GM12878 (cell line): ENCODE measurements at places on chromosomes 7 and 10. TPM values are rescaled to one million over a fixed set of nuclear protein-coding genes. Genes with fewer than 3 reads are reported as not detected.

PPP1R17 gene
- 0.09 and 0.19 TPM in 2 replicates for polyA plus RNA-seq

GRCh38 chr7:424961-425793 lies 94.5 kb downstream of the PDGFA start:
- no peak for DNase-seq
- H3K36me3 ChIP-seq, result no peaks in the 10 kb centered on the region
- no peak overlapping the region for H3K4me3 ChIP-seq
- H3K27me3 ChIP-seq, result no peaks in the 10 kb centered on the region
- no peak overlapping the region for H3K27ac ChIP-seq

GRCh38 chr10:92574548-92575261 lies 812 bp upstream of the IDE start:
- H3K36me3 ChIP-seq, result no peaks in the 10 kb centered on the region
- no peaks in the 10 kb centered on the region for H3K27me3 ChIP-seq
- DNase-seq, result no peak
- H3K4me1 ChIP-seq, result peaks cover 4% of the 10 kb centered on the region; the same call in 1 of the 2 replicates

- no peak for DNase-seq
- no peak overlapping the region for H3K4me3 ChIP-seq
- H3K36me3 ChIP-seq, result no peaks in the 10 kb centered on the region
Observed at GRCh38 chr7:159035571-159036073, 109.0 kb downstream of the VIPR2 start.

DNA sequence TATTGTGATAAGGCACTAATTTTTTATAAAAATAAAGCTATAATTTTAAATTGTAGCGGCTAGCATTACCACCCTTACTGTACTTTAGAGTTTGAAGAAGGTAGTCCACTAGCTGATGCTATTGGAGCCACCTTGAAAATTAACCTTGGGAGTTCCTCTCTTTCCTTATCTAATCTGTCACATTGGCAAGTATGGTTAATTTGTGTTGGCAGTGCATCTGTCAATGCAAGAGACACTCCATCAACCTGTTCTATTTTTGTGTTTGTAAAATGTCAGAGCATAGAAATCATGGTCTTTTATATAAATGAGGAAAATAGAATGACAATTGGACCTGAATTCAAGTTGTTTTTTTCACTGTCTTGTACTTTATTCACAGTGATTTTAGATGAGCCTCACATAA lies 20.5 kb downstream of the GLCCI1 start:
- H3K4me1 ChIP-seq, result peaks cover 6% of the 10 kb centered on the region; the same call in 1 of the 2 replicates
- H3K27ac ChIP-seq, result no peak overlapping the region
- H3K36me3 ChIP-seq, result no peaks in the 10 kb centered on the region
- no peaks in the 10 kb centered on the region for H3K27me3 ChIP-seq
- no peak overlapping the region for H3K4me3 ChIP-seq

DRGX gene
- polyA plus RNA-seq, result not detected in 2 replicates

- H3K4me3 ChIP-seq, result no peak overlapping the region
- no peaks in the 10 kb centered on the region for H3K27me3 ChIP-seq
- H3K36me3 ChIP-seq, result no peaks in the 10 kb centered on the region
- DNase-seq, result no peak
- no peaks in the 10 kb centered on the region for H3K4me1 ChIP-seq
Observed at GRCh38 chr10:84933402-84933801, 605.0 kb downstream of the CCSER2 start.

DNA sequence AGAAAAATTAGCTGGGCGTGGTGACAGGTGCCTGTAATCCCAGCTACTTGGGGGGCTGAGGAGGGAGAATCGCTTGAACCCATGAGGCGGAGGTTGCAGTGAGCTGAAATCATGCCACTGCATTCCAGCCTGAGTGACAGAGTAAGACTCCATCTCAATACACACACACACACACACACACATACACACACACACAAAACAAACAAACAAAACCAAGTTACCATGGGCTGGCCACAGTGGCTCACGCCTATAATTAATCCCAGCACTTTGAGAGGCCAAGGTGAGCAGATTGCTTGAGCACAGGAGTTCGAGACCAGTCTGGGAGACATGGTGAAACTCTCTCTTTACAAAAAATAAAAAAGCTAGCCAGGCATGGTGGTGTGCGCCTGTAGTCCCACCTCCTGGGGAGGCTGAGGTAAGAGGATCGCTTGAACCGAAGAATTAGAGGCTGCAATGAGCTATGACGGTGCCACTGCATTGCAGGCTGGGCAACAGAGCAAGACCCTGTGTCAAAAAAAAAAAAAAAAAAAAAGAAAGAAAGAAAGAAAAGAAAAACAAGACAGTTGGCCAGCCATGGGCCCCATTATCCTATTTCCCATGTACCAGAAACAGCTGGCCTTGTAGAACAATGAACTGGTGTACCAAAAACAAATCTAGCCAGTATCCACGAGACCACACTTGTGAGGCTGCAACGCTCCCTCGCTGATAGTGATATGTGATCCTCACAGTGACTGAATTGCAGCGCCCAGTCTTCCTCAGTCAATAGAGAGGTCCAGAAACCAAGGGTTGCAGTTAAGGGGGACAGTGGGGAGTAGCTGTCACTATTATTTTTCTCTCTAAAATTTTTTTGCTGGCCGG lies 6.6 kb upstream of the AGFG2 start:
- no peak for DNase-seq
- H3K4me3 ChIP-seq, result no peak overlapping the region
- peaks cover 10% of the 10 kb centered on the region for H3K4me1 ChIP-seq
- no peaks in the 10 kb centered on the region for H3K27me3 ChIP-seq
- no peaks in the 10 kb centered on the region for H3K36me3 ChIP-seq

DNA sequence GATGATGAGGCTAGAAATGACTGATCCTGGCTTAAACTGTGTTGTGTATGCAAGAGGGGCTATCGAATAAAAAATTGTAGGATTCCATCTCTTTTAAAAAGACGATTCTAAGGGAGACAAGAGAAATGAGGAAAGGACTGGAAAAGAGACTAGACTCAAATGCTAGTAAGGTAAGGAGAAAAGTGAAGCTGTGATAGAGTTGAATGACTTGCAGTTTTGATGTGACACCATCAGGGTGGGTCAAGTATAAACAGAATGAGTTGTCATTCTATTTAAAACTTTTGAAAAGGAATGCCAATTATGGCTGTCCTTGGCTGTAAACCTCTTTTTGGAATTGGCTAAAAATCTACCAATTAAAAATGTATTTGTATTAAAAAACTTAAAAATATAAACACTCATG lies 184.5 kb upstream of the PHF14 start:
- no peak overlapping the region for H3K4me3 ChIP-seq
- H3K27me3 ChIP-seq, result no peaks in the 10 kb centered on the region
- H3K36me3 ChIP-seq, result no peaks in the 10 kb centered on the region
- H3K4me1 ChIP-seq, result no peaks in the 10 kb centered on the region
- DNase-seq, result no peak

DNA sequence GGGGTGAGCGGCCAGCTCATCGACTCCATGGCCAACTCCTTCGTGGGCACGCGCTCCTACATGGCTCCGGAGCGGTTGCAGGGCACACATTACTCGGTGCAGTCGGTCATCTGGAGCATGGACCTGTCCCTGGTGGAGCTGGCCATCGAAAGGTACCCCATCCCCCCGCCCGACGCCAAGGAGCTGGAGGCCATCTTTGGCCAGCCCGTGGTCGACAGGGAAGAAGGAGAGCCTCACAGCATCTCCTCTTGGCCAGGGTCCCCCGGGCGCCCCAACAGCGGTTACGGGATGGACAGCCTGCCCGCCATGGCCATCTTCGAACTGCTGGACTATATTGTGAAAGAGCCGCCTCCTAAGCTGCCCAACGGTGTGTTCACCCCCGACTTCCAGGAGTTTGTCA lies 17.4 kb upstream of the TSPAN33 start:
- H3K27ac ChIP-seq, result no peak overlapping the region
- DNase-seq, result no peak
- H3K4me1 ChIP-seq, result peaks cover 18% of the 10 kb centered on the region
- H3K36me3 ChIP-seq, result no peaks in the 10 kb centered on the region
- no peak overlapping the region for H3K4me3 ChIP-seq

GRCh38 chr7:5452937-5453540 lies 29.4 kb upstream of the TNRC18 start:
- no peak overlapping the region for H3K27ac ChIP-seq
- H3K4me1 ChIP-seq, result no peaks in the 10 kb centered on the region; the same call in 1 of the 2 replicates
- H3K36me3 ChIP-seq, result no peaks in the 10 kb centered on the region

- no peaks in the 10 kb centered on the region for H3K36me3 ChIP-seq
- no peak for DNase-seq
- H3K4me1 ChIP-seq, result no peaks in the 10 kb centered on the region
- H3K4me3 ChIP-seq, result no peak overlapping the region
- no peak overlapping the region for H3K27ac ChIP-seq
Observed at GRCh38 chr7:87541648-87542047, 59.0 kb downstream of the ABCB1 start.

OR2A12 gene
- not detected in 2 replicates for polyA plus RNA-seq

MMP21 gene
- polyA plus RNA-seq, result 0.09 and 0.24 TPM in 2 replicates

GRCh38 chr7:50960621-50961310 lies 178.1 kb upstream of the GRB10 start:
- no peak overlapping the region for H3K4me3 ChIP-seq
- H3K27me3 ChIP-seq, result no peaks in the 10 kb centered on the region
- H3K36me3 ChIP-seq, result no peaks in the 10 kb centered on the region
- no peak overlapping the region for H3K27ac ChIP-seq
- DNase-seq, result no peak

DNA sequence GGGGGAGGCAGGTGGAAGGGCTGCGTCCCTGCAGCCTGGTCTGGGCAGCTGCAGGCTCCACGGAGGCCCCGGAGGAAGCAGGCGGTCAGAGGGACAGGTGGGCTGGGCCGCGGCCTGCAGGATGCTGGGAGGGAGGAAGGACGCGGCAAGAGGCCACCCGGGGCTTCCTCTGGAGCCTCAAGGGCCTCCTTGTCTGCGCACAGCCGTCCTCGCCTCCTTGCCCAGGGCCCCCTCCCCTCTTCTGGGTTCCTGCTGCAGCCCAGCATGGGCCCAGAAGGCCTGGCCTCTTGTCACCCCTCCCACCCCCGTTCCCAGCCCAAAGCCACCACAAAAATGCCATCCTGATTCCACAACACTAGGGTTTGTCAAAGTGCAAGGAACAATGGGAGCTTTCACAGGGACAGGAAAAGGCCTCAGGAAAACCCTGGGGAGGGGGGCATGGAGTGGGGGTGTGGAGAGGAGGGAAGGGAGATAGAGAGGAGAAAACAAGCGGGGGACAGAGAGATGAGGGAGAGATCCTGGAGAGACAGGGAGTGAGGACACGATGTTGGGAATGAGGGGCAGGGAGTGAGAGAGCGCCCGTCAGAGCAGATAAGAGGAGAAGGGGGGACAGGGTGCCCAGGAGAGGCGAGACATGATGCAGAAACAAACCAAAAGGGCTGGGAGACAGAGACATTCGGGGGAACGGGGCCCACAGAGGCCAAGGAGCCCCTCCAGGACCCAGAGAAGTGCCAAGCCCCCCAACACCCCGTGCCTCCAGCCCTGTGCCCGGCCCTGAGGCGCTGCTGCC lies 41.8 kb downstream of the ZCCHC24 start:
- H3K4me3 ChIP-seq, result no peak overlapping the region
- DNase-seq, result no peak
- H3K27me3 ChIP-seq, result no peaks in the 10 kb centered on the region; the same call in 1 of the 2 replicates
- no peak overlapping the region for H3K27ac ChIP-seq
- H3K4me1 ChIP-seq, result no peaks in the 10 kb centered on the region

DNA sequence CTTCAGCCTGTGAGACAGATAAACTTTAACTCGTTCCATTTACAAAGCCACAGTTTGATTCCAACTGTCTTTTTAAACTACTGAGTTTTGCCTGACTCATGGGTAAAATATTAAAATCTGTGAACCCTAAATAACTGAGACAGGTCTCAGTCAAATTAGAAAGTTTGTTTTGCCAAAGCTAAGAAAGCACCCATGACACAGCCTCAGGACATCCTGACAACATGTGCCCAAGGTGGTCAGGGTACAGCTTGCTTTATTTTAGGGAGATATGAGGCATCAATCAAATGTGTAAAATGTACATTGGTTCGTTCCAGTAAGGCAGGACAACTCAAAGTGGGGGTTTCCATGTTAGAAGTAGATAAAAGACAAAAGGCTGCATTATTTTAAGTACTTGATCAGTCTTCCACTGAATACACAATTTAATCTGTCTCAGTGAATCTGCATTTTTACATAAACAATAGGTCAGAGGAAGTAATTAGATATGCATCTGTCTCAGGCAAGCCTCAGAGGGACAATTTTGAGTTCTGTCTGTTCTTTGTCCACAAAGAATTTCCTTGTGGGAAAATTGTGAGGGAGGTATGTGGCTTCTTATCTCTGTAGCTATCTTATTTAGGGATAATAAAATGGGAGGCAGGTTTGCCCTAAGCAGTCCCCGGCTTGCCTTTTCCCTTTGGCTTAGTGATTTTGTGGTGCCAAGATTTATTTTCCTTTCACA lies 11.0 kb upstream of the PIP start:
- no peaks in the 10 kb centered on the region for H3K36me3 ChIP-seq
- DNase-seq, result no peak
- no peaks in the 10 kb centered on the region for H3K27me3 ChIP-seq
- no peak overlapping the region for H3K27ac ChIP-seq
- no peak overlapping the region for H3K4me3 ChIP-seq

GRCh38 chr10:71187600-71187999 lies 24.8 kb upstream of the UNC5B start:
- no peaks in the 10 kb centered on the region for H3K36me3 ChIP-seq
- DNase-seq, result no peak
- H3K4me3 ChIP-seq, result no peak overlapping the region
- no peaks in the 10 kb centered on the region; the same call in 1 of the 2 replicates for H3K27me3 ChIP-seq

GRCh38 chr7:35519971-35520809 lies 174.7 kb downstream of the HERPUD2 start:
- peak; percentile 4 for DNase-seq
- no peaks in the 10 kb centered on the region for H3K4me1 ChIP-seq
- H3K27ac ChIP-seq, result no peak overlapping the region
- no peak overlapping the region for H3K4me3 ChIP-seq
- no peaks in the 10 kb centered on the region for H3K36me3 ChIP-seq

LZTS2 gene
- 7.4 and 7.9 TPM in 2 replicates for polyA plus RNA-seq

MYL7 gene
- 0.99 and 1.9 TPM in 2 replicates for polyA plus RNA-seq

CFAP43 gene
- 0.11 TPM in 1 of 2 replicates, not detected in the other for polyA plus RNA-seq

DNA sequence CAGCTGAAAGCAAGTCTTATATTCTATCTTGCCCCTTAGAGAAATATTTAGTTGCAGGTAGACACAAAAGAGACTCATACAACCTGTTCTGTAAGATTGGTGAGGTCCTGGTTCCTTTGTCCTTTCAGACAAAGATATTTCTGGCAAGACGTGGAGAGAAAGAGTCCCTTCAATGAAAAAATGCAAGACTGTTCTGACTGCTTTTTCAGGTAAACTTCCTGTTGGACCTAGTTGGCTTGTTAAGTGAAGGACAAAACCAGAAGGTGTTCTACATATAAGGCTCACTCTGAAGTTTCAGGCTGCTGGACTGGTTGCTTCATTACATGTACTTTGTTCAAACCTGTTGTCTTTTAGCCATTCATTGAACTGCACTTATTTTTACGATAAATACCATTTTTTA lies 119.0 kb upstream of the PTPRZ1 start:
- no peak for DNase-seq
- no peaks in the 10 kb centered on the region for H3K36me3 ChIP-seq
- no peak overlapping the region for H3K4me3 ChIP-seq
- no peaks in the 10 kb centered on the region for H3K4me1 ChIP-seq
- no peak overlapping the region for H3K27ac ChIP-seq
- H3K27me3 ChIP-seq, result no peaks in the 10 kb centered on the region

NUTM2E gene
- polyA plus RNA-seq, result not detected in 2 replicates
